ENCODE measurements at places on chromosomes 6 and 20.

GRCh38 chr6:146544616-146545182 lies 1.1 kb downstream of the RAB32 start:
- no peak for DNase-seq

GRCh38 chr6:24743265-24743943 lies 24.4 kb upstream of the C6orf62 start:
- peak; percentile 66 for DNase-seq

GRCh38 chr20:3430376-3431069 lies 23.1 kb upstream of the DNAAF9 start:
- no peak for DNase-seq

DNA sequence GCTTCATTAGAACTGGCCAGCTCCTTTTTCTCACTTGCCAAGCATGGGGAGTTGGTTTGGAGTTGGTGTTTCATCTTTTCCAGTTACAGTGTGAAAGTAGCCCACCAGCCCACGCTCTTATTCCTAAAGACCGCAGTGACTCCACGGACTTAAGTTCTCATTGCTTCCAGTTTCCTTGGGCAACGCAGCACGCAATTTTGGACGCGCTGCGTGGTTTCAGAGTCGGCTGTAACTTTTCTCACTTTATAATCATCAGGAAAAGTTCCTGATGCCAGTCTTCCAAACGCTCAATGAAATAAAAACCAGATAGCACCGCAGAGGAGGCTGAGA lies 381 bp upstream of the PEX7 start:
- DNase-seq, result peak; percentile 47

DNA sequence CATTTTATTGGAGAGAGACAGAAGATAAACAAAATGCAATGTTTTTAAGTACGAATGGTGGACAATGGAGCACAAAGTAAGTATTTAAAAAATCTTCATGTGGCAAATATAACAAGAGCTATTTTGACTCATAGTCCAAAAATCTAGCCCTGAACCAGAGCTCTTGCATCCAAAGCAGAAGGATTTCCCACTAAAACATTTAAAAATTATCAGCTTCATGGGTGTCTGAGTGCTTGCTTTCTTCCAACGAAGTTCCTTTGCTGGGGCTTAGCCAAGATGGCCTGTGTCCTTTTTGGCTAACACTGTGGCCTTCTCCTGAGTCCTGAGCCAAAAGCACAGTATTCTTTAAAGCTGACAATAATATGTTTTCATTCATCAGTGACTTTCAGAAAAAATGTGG lies 161.7 kb downstream of the RIMS1 start:
- no peak for DNase-seq

Data from activated CD4-positive, alpha-beta memory T cell treated with anti-CD3 and anti-CD28 coated beads for 36 hours (primary cell).